Naive B cell (primary cell): ENCODE measurements at places on chromosomes 3 and 15.

DNA sequence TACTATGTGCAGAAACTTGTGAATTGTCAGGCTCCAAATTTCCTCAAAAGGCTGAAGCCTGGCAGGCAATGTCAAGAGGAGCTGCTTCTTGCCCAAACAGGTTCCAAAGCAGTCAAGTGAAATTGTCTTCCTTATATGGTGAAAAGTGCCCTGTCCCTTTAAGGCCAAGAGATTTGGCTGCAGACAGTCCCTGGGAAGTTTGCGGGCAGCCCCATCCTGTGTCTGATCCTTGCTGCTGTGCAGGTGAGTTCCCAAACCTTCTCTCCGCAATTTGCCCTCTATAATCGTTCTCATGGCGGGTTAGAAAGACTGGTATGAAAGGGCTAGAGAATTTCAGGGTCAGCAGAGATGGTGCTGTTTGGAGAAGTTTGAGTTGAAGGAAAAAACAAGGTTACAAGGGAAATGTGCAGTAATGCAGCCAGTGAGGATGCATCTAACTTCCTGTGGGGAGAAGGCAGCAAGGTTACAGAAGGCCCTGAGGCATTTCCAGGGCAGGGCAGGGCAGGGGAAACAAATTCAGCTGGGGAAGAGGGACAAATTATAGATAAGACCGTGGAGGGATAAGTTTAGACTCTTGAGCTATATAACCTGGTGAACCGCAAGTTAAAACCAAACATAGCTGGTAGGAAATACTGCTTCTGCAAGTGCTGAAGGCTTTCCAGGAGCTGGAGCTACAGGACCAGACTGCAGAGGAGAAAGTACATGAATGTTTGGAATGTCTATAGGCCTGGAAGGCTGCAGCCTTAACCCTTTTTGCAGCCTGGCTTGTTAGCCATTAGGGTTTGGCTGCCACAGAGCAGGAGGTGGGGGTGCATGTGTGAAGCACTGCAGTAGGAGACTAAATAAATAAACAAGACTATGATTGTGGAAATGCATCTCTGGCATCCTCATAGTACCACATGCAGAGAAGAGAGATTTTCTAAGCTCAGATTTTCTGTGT is 256.2 kb upstream of the IL12A start:
- DNase-seq: no peak

DNA sequence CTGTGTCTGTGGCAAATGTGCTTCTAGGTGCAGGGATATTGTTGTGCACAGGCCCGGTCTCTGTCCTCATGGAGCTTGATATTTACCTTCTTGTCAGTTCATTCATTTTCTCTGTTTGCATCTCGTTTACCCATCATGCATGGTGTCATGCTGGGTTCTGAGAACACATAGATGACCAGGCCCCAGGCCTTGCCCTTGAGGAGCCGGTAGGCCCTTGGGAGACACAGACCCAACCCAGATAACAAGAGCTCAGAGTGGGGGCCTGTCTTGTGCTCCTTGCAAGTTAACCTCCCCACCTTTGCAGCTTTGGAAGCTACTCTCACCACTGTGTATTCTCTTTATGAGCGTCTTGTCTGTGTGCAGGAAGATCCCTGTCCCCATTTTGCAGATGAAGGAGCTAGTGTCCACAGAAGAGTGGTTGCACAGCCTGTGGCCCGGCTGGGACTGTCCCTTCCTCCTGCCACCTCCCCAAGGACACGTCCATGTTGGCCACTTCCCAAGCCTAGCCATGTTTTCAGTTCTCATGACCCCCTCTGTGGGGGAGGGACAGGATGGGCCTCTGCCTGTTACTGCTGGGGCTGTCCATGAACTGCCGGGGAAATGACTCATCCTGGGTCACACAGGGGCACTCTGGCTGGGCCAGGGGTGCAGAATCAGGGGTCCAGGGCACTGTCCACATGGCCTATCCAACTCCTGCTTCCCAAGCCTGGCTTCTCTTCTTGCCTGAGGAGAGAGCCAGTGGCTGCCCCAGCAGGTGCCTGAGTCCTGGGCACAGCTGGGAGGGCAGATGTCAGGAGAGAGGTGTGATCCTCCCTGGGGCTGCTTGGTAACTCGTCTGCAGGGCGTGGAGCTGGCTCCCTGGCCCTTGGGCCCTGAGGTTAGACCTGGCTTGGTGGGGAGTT is 3.4 kb downstream of the SNX33 start:
- no peak for DNase-seq

DNA sequence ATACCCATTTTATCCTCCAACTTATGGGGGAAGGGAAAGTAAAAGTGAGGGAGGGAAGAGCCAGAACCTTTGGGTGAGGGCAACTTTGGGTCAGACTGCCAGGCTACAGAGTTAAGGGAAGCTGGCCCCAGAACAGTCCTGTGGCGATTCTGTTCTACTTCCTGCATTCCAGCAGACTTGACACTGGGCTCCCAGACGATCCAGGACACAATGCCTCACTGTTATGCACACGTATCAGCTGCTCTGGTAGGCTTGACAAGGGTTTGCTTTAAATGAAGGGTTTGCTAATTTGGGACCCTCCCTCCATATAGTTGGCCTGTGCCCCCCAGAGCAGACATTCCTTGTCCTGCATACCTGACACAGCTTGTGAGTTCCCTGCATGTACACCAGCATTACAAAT is 10.7 kb downstream of the GORASP1 start:
- DNase-seq: no peak

GRCh38 chr3:15982667-15983196 is 185.0 kb upstream of the ANKRD28 start:
- no peak for DNase-seq

- DNase-seq: no peak
Observed at GRCh38 chr15:52567871-52568600, 794 bp downstream of the ARPP19 start.

DNA sequence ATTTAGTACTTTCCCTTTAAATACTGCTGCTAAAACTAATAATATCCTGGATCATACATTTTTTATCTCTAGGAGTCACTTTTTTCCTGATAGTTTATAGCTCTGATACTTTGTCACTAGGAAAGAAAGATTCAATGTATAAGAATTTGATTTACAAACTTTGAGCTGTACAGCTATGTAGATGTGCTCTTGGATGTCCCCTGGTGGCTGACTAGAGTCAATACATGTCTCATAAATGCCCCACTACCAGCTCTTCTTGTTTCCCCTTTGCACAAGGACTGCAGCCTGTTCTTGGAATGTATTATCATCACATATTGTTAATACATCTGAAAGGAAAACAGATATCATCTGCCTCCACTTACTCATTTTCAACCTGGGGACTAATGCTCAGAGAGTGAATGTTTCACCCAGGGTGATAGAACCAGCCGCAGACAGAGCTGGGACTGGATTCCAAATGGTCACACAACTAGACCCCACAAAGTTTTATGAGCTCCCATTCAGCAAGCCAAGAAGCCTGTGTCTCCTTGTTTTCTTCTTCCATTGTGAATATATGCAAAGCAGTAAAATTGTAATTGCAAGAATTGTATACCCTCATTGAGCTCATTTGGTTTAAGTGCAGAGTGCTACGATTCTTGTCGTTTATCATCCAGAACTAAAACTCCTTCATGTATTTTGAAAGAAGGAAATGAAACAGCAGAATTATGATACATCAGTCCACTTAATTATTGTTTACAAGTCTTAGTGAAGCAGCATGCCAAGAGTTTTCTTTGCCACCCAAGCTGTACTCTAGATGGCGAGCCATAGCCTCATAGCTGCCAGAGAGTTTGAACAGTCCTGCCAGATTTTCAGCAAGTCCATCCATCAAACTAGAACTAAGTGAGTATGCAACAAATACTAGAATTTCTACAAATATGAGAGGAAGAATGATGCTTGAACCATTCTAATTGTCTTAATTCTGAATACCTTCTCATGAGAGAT is 261.6 kb upstream of the LMCD1 start:
- DNase-seq: no peak

GRCh38 chr3:178629430-178630178 is 93.4 kb downstream of the KCNMB2 start:
- no peak for DNase-seq

DNA sequence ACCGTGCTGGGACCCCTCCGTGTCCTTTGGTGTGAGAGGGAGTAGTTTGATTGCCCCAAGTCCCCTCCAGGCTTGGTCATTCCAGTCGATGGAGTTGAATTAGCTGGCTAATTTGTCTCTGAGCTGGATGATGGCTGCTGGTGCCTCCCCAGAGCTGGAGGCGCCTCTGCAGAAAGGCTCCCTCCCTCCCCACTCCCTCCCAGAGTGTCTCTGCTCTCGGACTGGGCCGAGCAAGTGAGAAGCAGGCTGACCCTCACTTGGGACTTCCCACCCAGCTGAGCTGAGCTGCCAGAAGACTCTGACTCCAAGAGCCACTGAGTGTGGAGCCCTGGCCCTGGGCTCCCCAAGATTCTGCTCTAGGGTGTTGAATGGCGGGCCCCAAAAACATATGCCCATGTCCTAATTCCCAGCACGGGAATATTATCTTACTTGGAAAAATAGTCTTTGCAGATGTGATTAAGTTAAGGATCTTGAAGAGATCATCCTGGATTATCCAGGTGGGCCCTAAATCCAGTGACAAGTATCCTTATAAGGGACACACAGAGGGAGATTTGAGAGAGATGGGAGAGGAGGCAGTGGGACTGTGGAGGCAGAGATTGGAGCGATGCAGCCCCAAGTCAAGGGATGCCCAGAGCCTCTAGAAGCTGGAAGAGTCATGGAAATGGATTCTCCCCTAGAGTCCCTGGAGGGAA is 60.7 kb upstream of the TLE3 start:
- DNase-seq: no peak

DNA sequence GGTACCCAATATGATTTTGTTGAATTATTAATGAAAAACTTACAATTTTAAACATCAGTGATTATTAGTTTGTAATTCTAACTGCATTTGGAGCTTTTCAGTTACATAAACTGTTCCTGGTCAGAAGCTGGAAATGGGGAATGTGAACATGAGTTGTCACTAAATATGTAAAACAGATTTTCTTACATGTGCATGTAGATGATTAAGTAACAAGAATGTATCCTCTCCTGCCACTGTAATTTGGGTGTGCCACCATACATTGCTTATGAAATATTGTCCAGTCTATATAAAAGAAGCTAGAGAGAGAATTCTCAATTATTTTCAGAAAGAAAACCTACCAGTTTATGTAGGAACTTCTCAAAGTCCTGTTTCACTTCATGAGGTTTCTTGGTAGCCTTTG is 91.6 kb upstream of the FGF7 start:
- DNase-seq: no peak

GRCh38 chr3:41808152-41808551 is 153.8 kb downstream of the ULK4 start:
- no peak for DNase-seq

DNA sequence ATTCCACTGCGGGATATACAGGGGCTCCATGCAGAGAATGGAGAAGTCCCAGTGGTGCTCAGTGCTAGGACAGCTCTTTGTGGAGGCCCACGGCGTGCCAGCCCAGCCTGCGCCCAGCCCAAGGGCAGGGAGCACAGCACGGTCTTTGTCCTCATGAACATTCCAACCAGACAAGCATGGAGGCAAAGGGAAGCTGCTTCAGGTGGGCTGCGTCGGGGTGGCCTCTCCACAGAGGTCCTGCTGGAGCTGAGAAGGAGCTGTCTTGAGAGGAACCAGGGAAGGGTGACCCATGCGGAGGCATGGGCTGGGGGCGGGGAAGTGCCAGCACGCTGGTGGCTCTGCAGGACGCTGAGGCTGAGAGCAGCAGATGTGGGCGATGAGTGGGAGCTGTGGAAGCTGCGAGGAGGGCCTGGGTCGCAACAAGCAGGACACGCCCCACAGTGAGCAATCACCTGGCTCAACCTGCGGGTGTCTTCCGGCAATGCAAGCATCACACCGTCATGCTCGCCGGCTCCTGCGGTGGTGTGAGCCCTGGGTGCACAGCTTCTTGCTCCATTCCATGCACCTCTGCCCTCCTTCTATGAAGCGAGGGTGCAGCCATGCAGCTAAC is 14.0 kb upstream of the KLF15 start:
- DNase-seq: no peak

- no peak for DNase-seq
Observed at GRCh38 chr15:87781959-87782625, 474.4 kb downstream of the NTRK3 start.

GRCh38 chr3:59688636-59689035 is 638.8 kb upstream of the CFAP20DC start:
- no peak for DNase-seq

DNA sequence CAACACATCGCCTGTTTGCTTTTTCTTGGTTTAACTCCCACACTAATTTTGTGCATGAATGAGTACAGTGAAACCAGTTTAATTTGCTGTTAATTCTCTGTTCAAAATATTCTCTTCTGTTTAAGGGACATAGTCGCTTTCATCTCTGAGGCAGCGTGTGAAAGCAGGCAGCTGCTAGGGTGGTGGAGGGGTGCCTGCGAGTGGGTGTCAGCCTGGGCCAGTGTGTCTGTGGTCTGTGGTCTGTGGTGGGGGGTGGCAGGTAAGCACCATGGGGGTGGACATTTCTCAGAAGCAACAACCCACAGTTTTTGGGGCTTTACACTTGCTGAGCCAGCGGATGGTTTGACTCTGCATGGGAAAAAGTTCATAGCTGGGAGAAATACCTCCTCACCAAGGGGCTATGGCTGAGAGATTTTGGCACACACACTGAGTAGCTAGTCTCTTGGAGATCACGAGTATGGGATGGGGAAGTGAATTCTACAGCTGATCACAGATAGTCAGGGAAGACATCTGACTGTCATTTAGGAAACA is 109.2 kb downstream of the EPHB1 start:
- no peak for DNase-seq

- DNase-seq: no peak
Observed at GRCh38 chr15:80563372-80563997, 131.6 kb upstream of the ABHD17C start.

DNA sequence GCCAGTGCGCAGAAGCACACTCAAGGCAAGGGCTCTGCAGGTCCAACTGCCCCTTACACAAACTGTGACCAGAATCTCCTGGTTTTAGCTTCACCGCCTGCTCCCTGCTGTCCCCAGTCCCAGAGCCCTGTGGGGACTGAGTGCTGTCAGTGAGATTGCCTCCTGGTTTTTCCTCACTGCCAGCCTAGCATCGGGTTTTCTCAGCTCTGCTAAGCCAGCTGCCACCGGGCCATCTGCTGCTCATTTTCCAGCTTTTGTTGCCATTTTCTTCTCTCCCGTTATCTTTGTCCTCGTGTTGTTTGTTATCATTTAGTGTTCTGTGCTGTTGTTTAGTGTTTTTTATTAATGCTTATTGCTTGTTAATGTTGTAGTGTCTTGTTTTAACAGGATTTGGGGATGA is 79.5 kb upstream of the BLM start:
- no peak for DNase-seq
